ENCODE measurements at places on chromosomes 16 and 17.
A peak's percentile ranks its signal among the peaks of the same experiment; 100 is the strongest.

DNA sequence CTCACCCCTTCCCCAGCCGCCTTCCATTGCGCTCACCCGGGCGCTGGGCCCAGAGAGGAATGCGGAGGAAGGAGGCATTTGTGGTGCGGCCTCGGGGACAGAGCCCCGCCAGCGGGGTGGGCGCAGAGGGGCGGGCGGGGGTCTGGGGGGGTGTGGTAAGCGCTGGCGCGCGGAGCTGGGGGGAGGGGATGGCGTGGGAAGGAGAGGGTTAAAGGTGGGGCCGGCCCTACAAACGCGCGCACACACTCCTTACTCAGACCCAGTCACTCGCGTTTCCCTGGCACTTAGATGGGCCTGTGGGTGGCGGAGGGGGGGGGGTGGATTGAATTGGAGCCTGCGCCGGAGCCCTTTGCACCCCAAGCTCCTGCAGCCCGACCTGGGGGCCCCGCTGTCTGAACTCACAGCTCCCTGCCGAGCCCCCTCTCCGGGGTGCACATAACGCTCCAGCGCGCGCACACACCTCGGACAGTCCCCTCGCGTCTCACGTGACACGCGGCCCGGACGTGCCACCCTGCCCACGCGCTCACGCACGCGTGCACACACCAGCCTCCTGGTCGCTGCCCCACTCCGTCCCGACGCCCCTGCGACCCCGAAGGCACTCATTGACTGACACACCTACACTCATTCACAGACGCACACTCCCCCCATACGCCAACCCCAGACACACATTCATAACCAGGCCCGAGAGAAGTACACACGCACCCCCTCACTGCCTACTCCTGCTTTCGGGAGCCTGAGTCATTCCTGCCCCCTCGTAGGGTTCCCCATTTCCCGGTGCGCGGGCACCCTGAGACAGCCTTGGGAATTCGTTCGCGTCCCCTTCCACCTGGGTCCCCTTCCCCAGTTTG, 844 bp downstream of the TBKBP1 start:
- peak; percentile 36 for DNase-seq

GRCh38 chr16:85574672-85575475, 38.2 kb upstream of the GSE1 start:
- DNase-seq = no peak

- no peak for DNase-seq
Measured at GRCh38 chr17:27940503-27941428, 47.6 kb upstream of the LYRM9 start.

- no peak for DNase-seq
Measured at GRCh38 chr16:49659356-49659755, 196.6 kb downstream of the ZNF423 start.

- DNase-seq = no peak
Measured at GRCh38 chr17:49731435-49731831, 23.7 kb upstream of the SLC35B1 start.

DNA sequence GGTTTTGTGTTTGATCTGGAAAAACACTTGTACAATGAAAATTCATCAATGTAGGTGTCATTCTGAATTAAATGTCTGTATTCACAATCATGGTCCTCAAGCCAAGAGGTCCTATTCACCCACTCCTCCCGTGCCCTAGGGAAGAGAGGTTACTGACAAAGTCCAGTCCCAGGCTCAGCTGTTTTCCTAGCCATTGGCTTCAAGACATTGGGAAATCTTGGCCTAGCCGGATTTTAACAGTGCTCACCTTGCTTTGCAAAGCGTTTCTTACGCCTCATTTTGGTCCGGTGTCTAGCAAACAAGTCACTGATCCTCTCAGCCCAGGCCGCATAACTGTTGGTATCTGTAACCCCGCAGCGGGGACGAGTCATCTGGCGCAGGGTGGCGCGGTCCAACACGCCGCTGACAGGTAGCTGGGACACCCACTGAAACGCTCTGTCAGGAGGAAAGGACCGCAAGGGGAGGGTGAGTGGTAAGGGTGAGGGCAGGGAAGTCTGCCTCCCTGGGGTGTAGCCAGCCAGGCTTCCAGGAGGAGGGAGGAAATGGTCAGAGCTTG, 16.7 kb downstream of the MMP28 start:
- no peak for DNase-seq

DNA sequence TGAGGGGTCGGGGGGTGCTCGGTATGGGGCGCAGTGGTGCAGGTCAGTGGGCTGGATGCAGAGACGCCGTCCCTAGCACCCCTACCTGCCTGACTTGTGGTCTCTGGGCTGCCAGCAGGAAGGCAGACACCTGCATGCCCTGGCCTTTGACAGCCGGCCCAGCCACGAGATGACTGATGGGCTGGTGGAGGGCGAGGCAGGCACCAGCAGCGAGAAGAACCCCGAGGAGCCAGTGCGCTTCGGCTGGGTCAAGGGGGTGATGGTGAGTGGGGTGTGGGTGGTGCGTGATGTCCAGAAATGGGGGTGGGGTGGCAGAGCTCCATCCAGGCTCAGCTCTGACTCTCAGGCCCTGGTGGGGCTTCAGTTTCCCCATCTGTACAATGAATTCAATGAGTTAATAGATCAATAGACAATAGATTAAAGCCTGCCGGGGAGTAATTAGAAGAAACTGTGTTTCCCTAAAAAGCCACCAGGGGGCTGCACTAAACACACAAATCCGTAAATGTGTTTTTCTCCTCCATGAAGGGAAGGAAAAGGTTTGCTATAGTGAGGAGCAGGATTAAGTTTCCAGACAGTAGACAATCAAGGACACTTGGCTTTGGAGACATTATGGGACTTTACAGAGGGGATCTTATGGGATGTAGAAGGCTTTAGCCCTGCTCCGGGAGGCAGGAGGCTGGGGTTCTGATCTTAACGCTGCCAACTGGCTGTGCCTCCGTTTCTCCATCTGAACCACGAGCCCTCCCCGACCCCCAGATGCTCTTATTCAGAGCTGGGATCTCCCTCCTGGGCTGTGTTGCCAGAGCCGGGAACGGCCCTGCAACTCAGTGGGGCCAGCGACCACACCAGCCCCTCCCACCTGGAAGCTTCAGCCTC, 2.2 kb downstream of the SLC12A3 start:
- peak; percentile 69 for DNase-seq

DNA sequence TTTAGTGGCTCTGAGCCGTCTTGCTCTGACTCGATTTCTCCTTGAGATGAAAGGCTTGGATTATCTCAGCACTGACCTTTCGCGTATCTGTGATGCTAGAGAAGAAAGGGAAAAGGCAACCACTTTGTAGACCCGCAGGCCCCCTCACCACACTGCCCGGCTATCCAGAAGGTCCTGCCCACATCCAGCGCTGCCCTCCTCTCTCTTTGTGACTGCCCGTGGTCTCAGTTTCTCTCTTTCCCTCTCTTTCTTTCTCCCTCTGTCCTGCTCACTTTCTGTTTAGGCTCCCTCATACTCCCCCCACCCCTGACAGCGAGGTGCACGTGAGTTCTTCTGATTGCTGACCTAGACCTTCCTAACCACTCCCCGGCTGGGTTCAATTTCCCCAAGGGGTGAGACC, 12.8 kb upstream of the TBX21 start:
- no peak for DNase-seq

DNA sequence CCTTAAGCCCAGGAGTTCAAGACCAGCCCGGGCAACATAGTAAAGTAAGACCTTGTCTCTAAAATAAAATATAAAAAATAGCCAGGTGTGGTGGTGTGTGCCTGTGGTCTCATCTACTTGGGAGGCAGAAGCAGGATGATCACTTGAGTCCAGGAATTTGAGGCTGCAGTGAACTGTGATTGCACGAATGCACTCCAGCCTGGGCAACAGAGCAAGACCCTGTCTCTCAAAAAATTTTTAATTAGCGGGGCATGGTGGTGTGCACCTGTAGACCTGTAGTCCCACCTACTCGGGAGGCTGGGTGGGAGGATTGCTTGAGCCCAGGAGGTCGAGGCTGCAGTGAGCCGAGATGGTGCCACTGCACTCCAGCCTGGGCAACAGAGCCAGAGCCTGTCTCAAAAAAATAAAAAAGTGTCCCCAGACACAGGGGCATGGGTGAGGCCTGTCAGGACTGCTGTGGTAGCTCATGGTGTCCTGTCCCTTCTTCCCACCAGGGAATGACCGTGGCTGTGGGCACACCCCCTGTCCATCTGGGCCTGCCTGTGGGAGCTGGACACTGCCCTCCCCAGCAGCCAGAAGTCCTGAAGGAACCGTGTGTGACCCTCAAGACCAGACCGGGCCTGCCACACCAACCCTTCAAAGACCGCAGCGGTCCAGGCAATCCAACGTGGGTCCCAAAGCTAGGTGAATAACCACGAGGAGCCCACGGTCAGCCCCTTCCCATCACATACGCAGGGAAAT, 30.8 kb upstream of the GAA start:
- no peak for DNase-seq

DNA sequence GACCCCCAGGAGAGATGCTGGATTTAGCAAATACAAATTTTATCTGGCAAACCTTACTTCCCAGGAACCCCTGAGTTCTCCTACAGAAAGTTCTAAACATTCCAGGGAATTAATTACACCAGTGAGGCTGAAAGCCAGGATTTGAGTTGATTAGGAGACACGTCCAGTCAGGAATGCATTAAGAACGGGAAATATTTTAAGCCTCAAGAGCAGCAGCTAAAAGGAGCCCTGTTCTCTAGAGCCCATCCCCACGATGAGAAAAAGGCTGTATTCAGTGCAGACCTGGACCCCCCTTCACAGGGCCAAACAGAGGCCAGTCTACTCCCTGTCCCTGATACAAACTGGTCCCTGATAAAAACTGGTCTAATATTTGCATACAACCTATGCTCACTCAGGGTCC, 55.0 kb downstream of the VAT1L start:
- DNase-seq = no peak

- DNase-seq = no peak
Measured at GRCh38 chr16:56233795-56234566, 42.7 kb downstream of the GNAO1 start.

- peak; percentile 80 for DNase-seq
Measured at GRCh38 chr17:57603978-57604377, 141.1 kb downstream of the CCDC182 start.

DNA sequence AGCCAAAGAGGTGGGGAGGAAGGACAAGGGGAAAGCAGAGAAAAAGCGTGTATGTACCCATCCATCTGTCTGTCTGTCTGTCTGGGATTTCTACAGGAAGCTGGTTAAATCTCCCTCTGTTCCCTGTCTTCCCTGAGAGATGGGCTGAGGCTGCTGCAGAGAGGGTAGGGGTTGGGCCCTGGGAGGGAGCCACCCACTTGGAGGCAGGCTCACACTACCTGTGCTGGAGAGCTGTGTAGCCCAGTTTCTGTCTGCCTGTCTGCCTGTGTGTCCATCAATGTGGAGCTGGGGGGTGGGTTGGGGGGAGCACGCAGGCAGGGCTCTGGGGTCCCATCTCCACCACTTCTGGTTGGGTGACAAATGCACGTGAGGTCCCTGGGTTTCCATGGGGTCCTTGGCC, 18.6 kb upstream of the C17orf113 start:
- no peak for DNase-seq

DNA sequence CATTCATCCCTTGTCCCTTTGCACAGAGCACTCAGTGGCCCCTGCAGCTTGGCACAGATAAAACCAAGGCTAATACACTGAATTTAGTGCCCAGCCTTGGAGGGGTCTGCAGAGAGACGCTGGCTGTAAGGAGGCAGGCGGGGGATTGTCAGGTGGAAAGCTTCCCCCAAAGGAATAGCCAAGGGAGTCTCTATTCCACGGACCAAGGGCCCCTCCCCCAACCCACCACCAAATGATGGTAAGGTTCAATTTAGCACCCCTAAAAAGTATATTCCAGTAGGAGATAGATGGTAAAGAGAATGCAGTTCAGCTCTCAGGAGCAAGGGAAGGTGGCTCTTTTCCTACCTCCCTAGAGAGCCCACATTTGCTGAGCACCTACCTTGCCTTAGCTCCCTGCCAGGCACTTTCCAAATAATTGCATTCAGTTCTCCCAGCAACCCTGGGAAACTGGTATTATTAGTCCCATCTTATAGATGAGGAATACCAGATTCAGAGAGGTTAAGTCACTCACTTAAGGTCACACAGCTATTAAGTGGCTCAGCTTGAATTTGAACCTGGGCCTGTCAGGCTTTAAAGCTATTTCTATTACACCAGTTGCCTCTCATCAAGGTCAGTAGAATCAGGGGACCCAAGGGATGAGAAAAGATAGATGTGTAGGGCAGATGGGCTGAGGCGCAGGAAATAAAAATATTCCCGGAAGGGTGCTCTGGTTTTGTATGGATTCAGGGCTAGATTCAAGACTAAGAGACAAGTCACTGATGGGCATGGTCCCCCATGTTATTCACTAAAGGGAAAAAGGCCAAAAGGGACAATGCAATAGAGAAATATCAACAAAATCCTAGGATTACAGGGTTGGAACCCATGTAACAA, 20.0 kb upstream of the ZFHX3 start:
- DNase-seq = no peak

GRCh38 chr16:23324727-23325126, 22.6 kb downstream of the SCNN1B start:
- no peak for DNase-seq

DNA sequence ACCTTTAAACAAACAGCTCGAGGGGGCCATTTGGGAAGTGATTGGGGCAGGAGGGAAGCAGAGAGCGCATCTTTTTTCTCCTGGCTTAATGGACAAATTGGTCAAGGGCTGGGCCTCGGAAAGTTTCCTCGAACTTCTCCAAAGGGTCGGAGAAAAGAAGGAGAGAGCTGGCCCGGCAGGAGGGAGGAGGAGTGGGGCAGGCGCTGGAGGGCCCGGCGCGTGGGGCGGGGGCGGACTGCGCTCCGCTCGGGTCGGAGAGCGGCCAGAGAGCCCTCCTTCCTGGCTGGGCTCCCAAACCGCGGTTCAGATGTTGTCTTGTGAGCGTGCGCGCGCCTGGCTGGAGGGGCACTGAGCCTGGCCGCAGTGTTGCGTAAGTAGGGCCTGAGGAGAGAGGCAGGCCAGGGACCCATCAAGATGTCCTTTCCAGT, 1.2 kb downstream of the MMP2 start:
- no peak for DNase-seq

- DNase-seq = no peak
Measured at GRCh38 chr17:14950686-14951085, 314.4 kb downstream of the PMP22 start.

- DNase-seq = peak; percentile 56
Measured at GRCh38 chr17:72618001-72618509, 474.4 kb downstream of the SLC39A11 start.

- DNase-seq = no peak
Measured at GRCh38 chr16:51166091-51166490, 15.0 kb upstream of the SALL1 start.

- DNase-seq = no peak
Measured at GRCh38 chr17:79845601-79845949, 6.3 kb upstream of the CBX4 start.

DNA sequence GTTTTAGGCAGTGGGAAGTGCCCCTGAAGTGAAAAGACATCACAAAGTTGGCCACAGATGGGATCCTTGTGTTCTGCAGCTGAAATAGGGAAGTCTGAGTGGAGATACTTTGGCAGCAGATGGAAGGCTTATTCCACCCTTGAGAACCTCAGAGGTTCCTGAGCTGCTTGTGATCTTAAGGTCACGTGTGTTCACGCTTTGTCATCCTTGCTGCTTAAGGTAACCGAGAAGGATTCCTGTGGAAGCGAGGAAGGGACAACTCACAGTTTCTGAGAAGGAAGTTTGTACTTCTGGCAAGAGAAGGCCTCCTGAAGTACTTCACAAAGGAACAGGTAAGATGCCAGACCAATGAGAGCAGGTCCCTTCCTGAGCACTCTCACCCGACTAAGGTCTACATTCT, 12.2 kb downstream of the ADAP2 start:
- DNase-seq = no peak

GRCh38 chr17:42906772-42907446, 6.3 kb downstream of the G6PC1 start:
- no peak for DNase-seq
